Lung microvascular endothelial cell (primary cell): ENCODE measurements at places on chromosomes 3 and 15. TPM values are rescaled to one million over a fixed set of nuclear protein-coding genes. Genes with fewer than 3 reads are reported as not detected.

Gene ITIH1
- total RNA-seq, result not detected in 2 replicates

Gene TM4SF4
- total RNA-seq, result 0.22 TPM in 1 of 2 replicates, not detected in the other

Gene CMC1
- 3.1 and 5.4 TPM in 2 replicates for total RNA-seq

Gene RTP4
- total RNA-seq, result 1.1 and 2.8 TPM in 2 replicates

Gene PLSCR5
- total RNA-seq, result not detected in 2 replicates

GRCh38 chr3:52195291-52195597 lies 2.7 kb upstream of the ALAS1 start:
- no peak for DNase-seq

- no peak for DNase-seq
Observed at GRCh38 chr3:149738876-149739275, 13.4 kb downstream of the COMMD2 start.

DNA sequence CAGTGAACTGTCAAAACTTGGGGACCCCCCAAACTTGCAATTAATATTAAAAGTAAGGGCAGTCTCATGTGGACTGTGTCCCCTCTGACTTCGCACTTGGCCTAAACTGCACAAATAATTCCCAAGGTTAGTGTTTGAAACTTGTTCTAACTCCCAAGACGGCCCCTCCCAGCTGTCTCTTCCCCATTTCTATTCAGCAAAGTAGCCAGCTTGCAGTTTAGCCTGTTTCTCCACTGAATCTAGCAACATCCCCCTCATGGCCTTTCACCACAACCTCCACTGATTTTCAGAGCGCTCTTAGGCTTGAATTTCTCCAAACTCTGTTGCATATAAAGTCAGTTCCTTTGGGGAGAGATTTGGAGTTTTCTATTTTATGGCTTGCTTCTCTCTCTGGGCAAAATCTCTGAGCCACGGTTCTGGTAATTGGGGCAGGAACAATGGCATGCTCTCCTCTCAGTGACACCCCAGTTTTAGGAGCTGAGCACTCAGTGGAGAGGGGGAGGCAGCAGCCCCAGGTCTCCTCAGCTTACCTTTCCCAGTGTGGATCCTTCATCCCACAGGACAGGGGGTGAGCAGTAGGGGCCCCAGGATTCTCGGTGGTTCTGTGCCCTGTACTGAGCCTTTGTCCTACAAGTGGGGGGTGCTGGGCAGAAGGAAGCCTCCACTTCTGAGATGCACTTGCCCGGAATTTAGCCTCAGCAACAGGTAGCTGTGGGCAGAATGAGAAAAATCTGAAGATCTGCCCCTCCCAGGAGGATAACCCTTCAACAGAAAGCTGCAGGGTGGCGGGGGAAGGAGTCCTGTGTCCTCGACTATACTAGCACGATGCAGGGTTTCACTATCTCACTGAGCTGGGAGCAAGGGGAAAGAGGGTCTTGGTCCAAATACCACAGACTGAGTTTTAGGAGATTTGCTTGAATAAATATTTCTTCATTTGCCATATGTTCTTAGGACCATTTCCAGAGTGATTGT lies 39.3 kb upstream of the GATA2 start:
- DNase-seq, result no peak

- DNase-seq, result no peak
Observed at GRCh38 chr3:45558431-45558830, 36.1 kb upstream of the LIMD1 start.
